ENCODE measurements at places on chromosomes 3 and 15. TPM values are rescaled to one million over a fixed set of nuclear protein-coding genes. Genes with fewer than 3 reads are reported as not detected.

Gene ISLR2
- total RNA-seq = 0.04 TPM

Gene CD96
- total RNA-seq = 0.08 TPM

Gene CPNE4
- not detected for total RNA-seq

Gene CFAP161
- not detected for total RNA-seq

Measured in hair follicular keratinocyte (primary cell).